ENCODE measurements at places on chromosomes 6 and 20.

GRCh38 chr6:133326584-133326983, 85.4 kb downstream of the EYA4 start:
- DNase-seq, result no peak

GRCh38 chr20:19811231-19811630, 53.2 kb downstream of the RIN2 start:
- no peak for DNase-seq

- DNase-seq, result no peak
Observed at GRCh38 chr6:33427585-33428223, 7.8 kb downstream of the SYNGAP1 start.

- no peak for DNase-seq
Observed at GRCh38 chr6:96926425-96926824, 1.9 kb downstream of the KLHL32 start.

DNA sequence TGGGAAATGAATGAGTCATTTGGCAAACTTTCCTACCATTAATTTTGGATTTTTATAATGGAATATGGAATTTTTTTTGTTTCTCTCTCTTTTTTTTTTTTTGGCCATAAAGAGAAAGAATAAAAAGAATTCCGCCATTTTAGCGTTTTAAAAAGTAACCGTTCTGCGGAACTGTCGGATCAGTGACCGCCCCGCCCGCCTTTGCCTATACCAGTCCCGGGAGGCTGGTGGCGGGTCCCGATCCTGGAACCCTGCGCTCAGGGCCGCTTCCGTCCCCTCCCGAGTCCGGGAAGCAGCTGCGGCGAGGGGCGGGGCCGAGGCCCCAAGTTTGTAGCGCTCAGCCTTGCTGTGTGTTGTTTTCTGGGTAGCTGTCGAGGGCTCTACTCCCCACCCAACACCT, 609 bp downstream of the L3MBTL1 start:
- DNase-seq, result no peak

DNA sequence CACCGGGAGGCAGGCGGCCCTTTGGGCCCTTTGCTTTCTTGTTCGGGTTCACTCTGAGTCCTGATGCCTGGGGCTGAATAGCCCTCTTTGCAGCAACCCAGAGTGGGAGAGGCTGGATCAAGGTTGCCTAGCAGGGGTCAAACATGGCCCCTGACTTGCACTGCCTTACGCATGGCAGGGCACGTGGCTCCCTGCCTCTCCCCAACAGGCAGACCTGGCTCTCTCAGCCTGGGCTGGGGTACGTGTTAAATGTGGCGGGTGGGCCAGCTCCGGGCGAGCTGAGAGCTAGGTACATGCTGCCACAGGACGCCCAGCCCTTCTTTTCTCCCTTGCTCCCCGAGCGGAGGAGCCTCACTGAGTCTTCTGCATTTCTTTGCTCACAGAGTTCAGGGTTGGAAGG, 7.3 kb downstream of the C6orf132 start:
- no peak for DNase-seq

GRCh38 chr6:167031082-167031709, 32.0 kb downstream of the CEP43 start:
- no peak for DNase-seq

- no peak for DNase-seq
Observed at GRCh38 chr20:25353353-25353746, 37.3 kb downstream of the ABHD12 start.

DNA sequence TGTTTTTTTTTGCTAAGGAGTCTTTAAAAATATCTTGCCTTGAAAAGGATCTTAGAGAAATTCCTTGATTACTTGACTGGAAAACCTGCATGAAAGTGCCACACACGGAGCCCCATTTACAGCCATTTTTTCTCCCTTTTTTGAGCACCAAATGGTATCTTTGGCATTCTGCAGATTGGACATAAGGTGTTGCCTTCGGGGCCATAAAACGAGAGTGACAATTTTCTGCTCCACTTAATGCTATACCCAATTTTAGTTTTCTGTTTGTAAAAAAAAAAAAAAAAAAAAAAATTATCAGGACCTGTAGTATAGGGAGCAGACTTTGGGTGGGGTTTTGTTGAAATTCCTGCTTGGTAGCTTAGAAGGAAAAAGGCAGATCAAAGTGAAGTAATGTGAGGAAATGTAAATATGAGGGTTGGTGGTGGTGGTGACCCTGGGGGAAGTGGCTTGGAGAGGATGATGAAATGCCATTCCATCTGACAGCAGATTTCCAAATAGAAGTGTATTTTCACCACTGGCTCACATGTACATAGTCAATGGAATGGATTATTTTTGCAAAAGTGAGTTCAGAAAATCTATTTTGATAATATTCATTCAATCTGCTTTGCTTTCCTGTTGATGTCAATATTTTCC, 212.1 kb upstream of the SOX4 start:
- no peak for DNase-seq
